Astrocyte of the spinal cord (primary cell): ENCODE measurements at places on chromosomes 1 and 21.

DNA sequence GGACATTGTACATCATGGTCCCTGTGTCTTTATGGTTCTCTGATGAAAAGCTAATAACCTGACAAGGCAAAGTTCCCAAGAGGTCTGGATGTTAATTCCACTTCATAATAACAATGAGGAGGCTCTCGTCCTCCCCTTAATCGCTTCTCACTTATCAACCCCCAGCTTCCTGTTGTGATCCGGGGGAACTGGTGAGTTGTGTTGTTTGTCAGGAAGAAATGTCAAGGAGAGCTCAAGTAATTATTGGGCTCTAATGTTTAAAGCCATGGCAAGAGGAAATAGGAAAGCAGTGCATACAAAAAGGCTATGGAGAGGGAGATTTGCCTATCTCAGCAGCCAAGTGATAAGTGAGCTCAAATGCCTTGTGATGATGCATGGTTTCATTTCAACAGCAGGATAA lies 42.8 kb upstream of the RASAL2 start:
- DNase-seq = no peak

GRCh38 chr1:62637392-62638105 lies 40.2 kb downstream of the ANGPTL3 start:
- no peak for DNase-seq

DNA sequence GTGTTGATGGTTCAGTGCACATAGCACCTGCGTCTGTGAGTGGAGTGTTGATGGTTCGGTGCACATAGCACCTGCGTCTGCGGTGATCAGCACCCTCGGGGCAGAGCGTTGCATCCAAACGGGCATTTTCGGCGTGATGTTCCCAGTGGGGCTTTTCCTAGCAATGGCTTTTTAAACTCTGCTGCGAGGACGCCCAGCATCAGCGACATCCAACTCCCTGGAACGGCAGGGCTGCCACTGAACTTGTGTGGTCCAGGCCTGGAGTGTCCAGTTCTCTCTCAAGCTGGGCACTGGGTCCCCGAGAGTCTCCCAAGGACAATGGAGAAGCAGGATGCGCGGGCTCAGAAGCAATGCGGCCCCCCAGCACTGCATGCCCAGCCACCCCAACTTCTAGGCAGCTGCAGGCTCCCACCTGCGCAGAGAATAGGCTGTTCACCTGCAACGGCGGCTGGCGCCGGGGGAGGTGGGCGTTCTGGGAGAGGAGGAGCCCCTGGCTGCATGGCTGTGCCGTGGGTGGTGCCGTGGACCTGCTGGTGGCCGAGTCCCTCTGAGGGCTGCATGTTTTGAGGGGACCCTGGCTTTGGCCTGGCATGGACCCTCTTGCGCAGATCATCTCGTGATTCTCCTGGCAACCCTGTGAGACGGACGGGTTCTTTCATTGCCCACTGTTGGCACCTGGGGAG lies 10.1 kb upstream of the C1orf174 start:
- no peak for DNase-seq

DNA sequence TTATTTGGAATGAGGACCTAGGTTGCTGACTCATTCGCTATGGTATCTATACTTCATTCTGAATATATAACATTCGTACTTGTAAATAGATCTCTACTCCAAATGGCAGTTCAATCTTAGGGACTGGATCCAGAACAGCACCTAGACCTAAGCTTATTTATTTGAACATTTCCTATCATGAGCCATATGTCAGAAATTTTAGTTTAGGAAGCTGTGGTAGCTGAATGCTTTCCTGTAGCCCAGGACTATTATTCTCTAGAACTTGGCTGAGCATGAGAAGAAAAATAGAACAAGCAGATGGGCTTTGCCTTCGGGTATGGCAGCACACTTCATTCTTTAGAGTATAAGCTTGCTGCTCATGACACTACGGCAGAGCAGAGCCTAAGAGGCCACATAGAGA lies 1114.4 kb upstream of the B3GALT2 start:
- DNase-seq = no peak

DNA sequence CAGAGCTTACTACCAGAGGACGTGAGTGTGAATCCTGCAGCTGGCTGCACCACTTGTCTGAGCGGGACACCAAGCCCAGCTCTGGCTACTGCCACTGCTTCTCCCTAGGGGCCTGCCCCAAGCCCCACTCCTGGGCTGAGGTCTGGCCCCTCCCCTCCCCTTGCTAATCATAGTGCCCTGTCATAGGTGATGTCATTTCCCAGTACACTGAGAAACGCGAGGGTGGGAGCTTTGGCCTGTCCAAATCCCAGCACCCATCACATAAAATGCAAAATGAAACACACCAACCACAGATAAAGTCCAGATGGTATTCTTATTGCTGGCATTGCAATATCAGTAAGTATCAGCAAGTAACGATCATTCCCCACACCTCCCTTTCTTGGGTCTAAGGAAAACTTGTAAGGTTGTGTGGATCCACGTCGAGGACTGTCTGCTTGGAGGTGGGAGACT lies 77.7 kb downstream of the TOMM20 start:
- DNase-seq = peak; percentile 56

- no peak for DNase-seq
These were observed at the start of gene SPTA1 for GRCh38 chr1:158686111-158687009. Gene SPTA1, minus strand, starts transcription at chr1:158686715. Its CDS starts 198 bp downstream, at chr1:158686517.

GRCh38 chr21:20875742-20876141 lies 122.5 kb upstream of the NCAM2 start:
- peak; percentile 4 for DNase-seq

- no peak for DNase-seq
These were observed 7.9 kb upstream of the OPRD1 start for GRCh38 chr1:28804071-28804470.

- DNase-seq = peak; percentile 84
These were observed 12.5 kb upstream of the GPR153 start for GRCh38 chr1:6273380-6273891.

GRCh38 chr1:64357422-64357821 lies 112.5 kb upstream of the CACHD1 start:
- no peak for DNase-seq

GRCh38 chr1:180860535-180860934 lies 52.2 kb upstream of the KIAA1614 start:
- no peak for DNase-seq

DNA sequence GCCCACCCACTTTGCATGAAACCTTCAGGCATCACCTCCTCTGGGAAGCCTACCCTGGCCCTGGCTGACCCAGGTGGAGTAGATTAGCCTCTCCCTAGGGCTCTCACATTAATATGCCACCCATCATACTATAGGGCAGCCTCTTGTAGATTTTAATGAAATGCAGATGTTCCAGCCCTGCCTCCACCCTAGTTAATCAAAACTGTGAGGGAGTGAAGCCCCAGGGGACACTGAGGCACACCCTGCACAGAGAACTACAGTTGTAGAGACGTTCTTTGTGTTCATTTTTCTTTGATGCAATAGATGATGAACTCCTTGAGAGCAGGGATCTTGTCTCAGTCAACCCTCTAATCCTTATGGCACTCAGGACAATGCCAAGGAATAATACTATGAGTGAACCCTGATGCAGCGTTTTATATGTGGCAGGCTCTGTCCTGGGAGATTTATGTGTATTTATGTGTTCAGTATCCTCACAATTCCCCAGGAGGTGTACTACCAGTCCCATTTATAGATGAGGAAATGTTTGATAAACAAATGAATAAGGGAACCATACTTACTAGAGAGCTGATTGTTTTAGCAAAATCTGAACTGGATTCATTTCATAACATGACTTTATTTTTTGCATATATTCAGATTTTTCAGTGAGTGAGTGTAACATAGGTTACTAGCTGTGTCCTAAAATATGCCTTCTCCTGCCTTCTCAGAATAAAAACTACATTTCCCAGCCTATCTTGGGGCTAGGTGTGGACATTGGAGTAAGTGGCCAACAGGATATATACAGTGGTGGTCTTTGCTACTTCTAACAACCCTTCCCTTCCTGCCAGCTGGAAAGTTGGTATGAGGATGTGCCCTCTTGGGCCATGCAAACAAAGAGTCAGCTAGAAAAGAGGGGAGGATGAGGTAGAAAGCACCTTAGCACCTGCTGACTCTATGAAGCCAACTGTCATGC lies 23.5 kb upstream of the PRELP start:
- DNase-seq = no peak

GRCh38 chr1:83741770-83742169 lies 257.2 kb downstream of the TTLL7 start:
- no peak for DNase-seq

- DNase-seq = no peak
These were observed 295.4 kb downstream of the CTH start for GRCh38 chr1:70706381-70707037.

DNA sequence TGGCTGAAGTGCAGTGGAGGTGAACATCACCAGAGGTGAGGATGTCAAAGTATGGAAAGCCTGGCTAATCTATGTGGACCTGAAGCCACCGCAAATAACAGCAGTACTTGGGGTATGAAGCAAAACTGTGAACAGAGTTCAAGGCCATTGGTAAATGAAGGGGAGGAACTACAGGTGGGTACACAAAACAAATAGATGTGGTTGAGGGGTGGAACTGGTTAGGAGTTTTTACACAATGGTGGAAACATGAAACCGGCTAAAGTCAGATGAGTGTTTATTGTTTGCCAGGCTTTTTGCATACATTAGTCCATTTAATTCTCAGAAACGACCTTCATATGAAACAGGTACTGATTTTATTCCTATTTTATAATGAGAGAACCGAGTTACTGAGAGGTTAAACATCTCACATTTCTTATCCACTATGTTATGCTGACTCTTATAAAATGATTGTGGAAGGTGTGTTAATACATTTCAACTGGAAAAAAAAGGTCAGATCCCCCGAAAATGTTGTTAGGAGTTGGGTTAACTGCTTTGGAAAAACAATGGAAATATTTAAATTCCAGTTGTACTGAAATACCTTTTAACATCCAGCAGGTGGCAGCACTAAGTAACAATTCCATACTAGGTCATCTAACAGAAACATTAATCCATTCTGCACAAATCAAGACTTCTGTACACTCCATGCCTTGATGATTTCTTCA lies 44.3 kb upstream of the GTF2B start:
- peak; percentile 40 for DNase-seq

- DNase-seq = no peak
These were observed 475 bp upstream of the TDRD10 start for GRCh38 chr1:154501423-154502065.

DNA sequence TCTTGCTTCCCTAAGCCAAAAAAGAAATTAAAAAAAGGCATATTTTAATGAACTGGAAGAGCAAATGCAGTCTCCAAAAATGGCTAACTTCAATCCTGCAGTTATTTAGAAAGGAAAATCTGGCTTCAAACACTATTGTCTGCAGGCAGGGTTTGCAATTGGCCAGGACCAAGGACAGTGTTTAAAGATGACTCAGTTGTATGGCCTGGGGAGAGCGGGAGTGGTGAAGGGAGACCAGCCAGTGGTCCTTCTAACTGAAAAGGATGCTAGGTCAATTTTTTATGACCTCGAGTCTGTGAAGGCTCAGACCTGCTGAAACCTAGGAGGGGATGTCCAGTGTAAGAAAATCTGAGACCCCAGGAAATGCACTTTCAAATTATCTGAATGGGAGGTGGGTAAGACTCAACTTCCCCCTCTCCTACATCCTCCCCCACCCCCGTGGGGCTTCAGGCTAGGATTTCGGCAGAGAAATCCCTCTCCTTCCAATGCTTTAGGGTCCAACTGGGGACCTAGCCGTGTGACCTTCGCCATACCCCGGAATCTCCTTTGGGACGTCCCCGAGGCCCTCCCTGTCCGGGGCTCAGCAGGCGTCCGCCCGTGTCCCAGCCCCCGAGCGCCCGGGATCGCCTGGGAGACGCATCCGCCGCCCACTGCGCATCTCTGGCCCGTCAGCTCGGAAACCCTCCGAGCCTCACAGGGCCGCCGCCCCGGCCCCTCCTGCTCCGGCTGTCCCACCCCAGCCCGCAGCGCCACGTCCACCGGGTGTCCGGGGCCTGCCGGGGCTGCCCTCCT lies 602 bp upstream of the RIMKLA start:
- DNase-seq = peak; percentile 17

DNA sequence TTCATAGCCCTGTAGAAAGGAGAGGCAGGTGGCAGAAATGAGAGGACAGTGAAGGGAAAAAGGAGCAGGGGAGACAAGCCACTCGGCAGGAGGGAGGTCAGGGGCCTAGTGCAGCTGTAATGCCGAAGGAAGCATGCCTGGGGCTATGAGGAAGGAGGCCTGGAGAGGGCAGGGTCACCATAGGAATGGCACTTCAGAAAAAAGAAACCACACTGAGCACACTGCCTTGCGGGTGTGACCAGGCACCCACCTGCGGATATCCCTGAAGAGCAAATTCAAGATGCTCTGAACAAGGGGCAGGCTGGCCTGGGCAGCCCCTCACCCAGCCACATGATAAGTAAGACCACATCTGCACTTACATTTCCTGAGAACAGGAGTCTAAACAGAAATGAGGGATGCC lies 104.7 kb downstream of the JAK1 start:
- DNase-seq = peak; percentile 20

DNA sequence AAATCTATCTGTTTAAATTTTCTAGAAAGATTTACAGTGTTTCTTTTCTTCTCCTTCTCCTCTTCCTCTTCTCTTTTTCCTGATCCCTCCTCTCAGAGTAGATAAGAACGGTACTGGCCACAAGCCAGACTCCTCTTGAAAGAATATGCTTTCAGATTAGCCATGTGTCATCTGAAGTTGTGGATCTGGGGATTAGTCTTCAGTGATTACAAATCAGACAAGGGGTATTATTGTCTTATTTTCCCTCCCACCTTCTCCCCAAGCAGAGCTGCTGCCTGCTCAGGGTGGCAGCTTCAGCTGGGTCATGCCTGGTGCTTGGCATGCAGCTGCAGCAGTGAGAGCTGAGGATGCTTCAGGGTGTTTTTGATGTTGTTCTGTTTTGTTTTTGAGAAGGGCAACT lies 42.7 kb downstream of the SGIP1 start:
- DNase-seq = no peak

- DNase-seq = no peak
These were observed 13.3 kb upstream of the PDC start for GRCh38 chr1:186474208-186474607.

- DNase-seq = no peak
These were observed 19.1 kb upstream of the KCNA10 start for GRCh38 chr1:110538075-110538474.

DNA sequence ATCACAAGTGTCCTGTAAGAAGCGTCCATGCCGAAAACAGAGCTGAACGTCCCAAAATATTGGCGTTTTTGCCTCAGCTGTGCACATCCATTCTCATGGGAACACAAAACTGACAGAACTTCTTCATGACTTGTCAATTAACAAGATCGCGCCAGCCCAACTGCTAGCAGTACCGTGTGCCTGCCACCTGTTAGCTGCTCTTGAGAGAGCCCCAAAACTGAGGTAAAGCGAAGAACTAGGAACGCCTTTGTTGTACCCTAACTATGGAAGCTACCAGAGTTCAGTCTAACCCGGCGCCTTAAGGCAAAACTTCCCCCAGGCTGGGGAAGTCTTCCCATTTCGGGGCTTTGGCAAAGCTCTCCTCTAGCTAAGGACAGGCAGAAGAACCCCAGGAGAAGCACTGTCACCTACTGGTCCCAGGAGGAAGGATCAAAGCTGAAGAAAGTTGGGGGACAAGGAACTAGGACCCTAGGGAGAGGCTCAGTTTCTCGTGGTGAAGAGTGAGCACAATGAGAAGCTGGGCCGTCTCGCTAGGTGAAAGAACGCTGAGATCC lies 719 bp downstream of the EYA3 start:
- DNase-seq = no peak

GRCh38 chr21:32515874-32516273 lies 69.4 kb downstream of the TCP10L start:
- peak; percentile 47 for DNase-seq
